EH (cell line): ENCODE measurements at places on chromosomes 11 and 22.

- DNase-seq, result no peak
These were observed 33.4 kb downstream of the GRAMD4 start for GRCh38 chr22:46653596-46653995.

GRCh38 chr22:41369837-41370236 lies 11.9 kb upstream of the TEF start:
- no peak for DNase-seq

- DNase-seq, result no peak
These were observed 14.1 kb upstream of the TMA7B start for GRCh38 chr22:39946126-39946502.

DNA sequence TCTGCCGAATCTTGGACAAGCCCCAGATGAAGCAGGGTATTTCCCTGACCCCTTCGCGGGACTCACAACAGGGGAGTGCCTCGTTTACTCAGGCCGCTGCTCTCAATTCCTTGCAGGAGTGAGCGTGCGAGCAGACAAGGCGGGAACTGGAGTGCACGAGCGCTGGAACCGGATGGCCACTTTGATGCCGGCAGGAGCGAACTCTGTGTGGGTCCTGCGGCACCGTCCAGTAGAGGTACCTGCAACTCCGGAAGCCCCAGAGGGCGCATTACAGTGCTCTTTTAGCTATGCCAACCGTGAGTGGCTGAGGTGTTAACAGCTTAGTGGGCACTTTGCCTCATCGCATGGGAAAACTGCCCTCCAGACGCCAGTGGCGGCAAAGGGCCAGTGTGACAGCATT lies 182.3 kb upstream of the ANO3 start:
- DNase-seq, result no peak

- DNase-seq, result peak; percentile 22
These were observed 54.0 kb downstream of the BDNF start for GRCh38 chr11:27646051-27646818.

DNA sequence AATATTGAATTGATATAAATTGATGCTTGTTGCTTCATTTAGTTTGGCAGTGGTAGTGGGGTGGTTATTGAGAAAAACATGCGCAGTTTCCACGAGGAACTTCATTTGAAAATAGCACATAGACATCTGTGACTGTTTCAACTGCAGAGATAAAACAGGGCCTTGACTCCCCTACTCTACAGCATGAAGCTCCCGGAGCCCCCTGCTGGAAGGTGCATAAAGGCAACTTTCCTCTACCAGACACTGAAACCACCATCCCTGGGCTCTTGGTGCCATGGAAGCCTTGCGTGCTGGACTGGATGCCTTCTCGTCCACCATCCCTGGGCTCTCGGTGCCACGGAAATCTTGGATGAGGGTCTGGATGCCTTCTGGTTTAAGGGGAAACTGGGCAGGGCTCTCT lies 195.9 kb downstream of the CSNK2A3 start:
- DNase-seq, result peak; percentile 48

GRCh38 chr11:117851852-117852251 lies 24.6 kb downstream of the FXYD6 start:
- DNase-seq, result no peak

DNA sequence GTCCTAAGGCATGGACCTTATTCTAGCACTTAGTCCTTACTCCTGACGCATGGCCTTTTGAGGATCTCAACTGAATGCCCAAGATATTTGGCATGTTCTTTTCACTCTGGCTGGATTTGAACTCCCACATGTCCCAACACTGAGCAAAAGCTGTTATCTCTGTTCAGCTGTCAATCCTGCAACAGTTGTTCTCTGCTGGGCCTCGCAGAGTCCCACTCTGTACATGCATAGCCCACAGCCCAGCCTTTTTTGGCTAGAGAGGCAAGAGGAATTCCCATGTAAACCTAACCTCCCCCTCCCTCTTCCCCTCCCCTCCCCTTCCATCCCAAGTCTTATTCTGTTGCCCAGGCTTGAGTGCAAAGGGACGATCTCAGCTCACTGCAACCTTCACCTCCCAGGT lies 21.8 kb upstream of the DRG1 start:
- DNase-seq, result no peak

DNA sequence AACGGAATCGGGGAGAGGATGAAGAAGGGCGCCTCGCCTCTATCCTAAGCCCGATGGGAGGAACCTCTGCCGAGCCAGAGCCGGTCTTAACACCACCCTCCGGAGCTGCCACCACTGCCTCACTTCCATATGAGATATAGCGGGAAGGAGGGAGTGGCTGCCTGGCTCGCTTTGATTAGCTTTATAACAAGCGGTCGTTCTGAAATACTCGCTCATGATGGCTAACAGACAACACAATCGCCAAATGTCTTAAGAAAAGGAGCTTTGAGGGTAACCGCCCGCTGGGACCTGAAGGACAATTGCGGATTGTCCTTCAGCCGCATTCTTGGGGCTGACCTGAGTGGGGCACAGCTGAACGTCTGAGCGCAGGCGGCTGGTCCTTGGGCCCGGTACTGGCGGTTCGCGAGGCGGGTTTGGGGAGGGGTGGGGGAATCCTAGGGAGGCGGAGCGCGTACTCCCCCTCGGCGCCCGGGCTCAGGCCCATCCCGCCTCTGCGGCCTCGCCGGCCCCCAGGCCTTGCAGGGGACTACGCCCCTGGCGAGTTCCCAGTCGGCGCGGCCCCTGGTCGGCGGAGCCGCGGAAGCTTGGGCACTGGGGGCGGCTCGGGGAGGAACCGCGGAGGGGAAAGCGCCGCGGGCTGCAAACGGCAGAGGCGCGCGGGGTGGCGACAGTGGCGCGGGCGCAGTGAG lies at the start of gene PLAAT5:
TSS of gene PLAAT5 (minus strand) at position 617 of the 689 bp plus-strand sequence. CDS start at position 484, 133 bp downstream.
- DNase-seq, result peak; percentile 5

DNA sequence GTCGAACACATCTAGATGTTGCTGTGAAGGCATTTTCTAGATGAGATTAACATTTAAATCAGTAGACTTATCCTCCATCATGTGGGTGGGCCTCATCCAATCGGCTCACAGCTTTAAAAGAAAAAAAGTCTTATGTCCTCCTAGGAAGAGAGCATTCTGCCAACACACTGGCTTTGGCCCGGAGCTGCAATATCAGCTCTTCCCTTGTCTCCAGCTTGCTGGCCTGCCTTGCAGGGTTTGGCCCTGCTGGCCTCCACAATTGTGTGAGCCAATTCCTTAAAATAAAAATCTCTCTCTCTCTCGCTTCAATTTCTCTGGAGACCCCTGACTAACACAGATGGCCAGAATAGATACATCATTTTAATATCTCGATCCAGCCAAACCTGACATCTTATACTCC lies 13.1 kb upstream of the ABCC8 start:
- no peak for DNase-seq

- DNase-seq, result no peak
These were observed 40.2 kb upstream of the CFAP300 start for GRCh38 chr11:102006835-102007566.

GRCh38 chr11:109789901-109790300 lies 303.3 kb upstream of the ZC3H12C start:
- peak; percentile 47 for DNase-seq

GRCh38 chr11:111617286-111617685 lies 15.0 kb downstream of the SIK2 start:
- DNase-seq, result no peak

DNA sequence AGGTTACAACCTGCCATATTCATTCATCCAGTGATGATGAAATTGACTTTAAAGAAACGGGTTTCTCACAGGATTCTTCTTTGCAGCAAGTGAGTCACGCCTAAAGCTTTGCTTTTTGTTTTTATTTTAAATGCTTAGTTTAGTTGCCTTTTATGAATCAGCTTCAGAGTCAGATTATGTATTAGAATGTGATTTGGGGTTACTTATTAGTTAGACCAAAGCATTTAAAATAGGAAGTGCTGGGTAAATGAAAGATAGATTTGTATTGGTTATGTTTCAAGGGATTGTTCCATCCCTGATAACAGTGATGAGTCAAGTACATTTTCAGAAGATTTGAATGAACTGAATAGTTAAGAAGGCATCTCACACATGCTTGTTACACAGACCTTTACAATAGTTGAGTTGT lies 101.3 kb upstream of the GAL start:
- peak; percentile 67 for DNase-seq

DNA sequence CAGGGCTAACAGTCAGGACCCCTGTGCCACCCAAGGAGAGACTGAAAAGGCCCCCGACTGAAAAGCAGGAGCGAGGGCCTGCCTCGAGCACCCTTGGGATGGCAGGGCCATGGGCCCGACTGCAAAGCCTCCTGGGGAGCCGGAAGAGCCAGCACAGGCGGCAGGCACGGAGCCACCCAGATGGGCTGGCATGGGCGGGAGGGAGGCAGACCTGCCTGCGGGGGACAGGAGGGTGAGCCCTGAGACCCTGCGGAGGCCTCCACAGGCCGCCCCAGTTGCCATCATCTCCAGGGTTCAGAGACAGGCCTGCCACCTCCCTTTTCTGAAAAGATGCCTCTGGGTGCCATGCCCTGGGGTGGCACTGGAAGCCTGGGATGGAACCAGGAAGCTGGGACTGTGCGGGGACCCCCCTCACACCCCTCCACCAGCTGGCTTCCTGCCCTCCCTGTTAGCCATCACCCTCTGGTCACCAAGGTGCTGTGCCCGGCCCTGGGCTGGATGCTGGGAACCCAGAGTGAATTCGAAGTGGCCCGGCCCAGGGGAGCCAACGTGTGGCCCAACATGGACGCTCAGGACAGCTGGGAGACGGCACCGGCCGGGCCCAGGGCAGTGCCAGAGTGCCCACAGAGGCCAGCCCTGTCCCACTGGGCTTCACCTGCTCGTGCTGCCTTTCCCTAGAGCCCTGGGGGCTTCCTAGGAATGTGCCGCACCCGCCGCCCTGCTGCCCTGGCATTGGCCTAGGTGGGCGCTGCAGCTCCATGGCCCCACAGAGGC lies 13.8 kb downstream of the TSPAN32 start:
- no peak for DNase-seq

DNA sequence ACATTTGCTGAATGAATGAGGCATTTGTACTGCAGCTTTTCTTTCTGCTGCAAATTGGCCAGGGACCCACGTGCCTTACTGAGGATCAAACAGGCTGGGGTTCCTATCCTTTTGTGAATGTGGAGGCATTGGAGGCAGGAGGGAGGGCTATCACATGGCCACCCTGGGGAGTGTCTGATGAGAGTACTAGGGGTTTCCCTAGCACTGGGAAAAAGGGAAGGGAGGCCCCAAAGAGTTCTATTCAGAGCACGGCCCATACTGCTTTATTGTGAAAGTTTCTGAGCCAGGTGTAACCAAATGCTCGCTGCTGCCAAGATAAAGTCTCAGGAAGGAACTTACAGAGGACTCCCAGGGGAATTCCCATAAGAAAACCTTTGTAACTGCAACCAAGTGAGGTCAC lies 78.4 kb upstream of the ANO1 start:
- DNase-seq, result no peak

DNA sequence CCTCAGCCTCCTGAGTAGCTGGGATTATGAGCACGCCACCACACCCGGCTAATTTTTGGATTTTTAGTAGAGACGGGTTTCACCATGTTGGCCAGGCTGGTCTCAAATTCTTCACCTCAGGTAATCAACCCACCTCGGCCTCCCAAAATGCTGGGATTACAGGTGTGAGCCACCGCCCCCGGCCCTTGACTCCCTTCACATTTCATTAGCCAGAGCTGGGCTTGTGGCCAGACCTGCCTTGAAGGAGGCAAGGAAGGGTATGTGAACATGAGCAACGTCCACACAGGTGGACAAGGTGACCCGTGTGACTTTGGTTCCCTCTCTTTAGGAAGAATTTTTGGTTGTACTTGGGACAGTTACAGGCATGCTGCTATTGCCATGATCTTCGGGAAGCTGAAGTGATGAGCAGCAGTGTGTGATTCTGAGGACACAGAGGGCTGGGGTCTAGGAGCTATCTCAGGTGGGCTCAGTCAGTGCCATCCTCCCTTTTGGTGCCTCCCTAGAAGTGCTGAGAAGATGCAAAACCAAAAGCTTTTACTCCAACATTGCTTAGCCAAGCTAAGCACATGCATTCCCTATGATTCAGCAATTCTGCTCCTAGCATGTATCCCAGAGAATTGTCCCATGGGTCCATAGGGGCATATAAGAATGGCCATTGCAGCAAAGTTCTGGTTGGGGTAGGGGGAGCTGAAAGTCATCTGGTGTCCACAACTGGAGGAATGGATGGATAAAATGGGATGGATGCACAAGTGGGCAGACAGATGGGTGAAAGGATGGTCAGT lies 6.1 kb downstream of the AP5B1 start:
- DNase-seq, result no peak

DNA sequence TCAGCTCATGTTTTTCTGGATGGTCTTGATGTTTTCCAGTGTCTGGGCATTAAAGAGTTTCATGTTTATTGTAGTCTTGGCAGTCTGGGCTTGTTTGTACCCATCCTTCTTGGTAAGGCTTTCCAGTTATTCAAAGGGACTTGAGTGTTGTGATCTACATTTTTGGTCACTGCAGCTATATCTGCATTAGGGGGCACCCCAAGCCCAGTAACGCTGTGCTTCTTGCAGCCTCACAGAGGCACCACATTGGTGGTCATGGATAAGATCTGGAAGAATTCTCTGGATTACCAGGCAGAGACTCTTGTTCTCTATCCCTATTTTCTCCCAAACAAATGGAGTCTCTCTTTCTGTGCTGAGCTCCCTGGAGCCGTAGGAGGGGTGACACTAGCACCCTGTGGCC lies 451.5 kb upstream of the FAT3 start:
- DNase-seq, result peak; percentile 26

GRCh38 chr11:78161962-78162371 lies 22.5 kb upstream of the ALG8 start:
- DNase-seq, result peak; percentile 48

DNA sequence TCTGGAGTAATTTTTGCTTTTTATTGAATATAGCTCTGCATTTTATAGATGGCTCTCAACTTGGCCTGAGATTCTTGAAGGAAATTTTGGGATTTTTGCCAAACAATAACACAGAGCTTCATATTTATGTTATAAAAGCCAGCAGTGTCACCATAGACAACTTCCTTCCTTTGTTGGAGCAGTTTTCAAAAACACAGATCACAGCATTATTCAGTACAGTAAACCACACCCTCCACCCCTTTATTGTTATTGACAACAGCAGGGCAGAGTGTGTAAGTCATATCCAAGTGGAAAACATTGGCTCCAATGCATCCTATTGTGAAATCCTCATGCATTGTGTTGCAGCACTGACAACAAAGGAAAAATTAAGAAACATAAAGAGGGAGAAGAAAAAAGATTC lies 62.6 kb upstream of the PRSS23 start:
- DNase-seq, result peak; percentile 57

- DNase-seq, result peak; percentile 36
These were observed 32.7 kb downstream of the GRAMD4 start for GRCh38 chr22:46652847-46653331.
